Activated CD4-positive, alpha-beta memory T cell treated with anti-CD3 and anti-CD28 coated beads, Interleukin-2, amount 10 ng/mL, durations not matched to agents 7 days and 5 days (primary cell): ENCODE measurements at places on chromosomes 2 and 18. TPM values are rescaled to one million over a fixed set of nuclear protein-coding genes. Genes with fewer than 3 reads are reported as not detected.

GRCh38 chr18:59696311-59697235, 650 bp downstream of the CCBE1 start:
- H3K27ac ChIP-seq = no peak overlapping the region
- H3K4me1 ChIP-seq = peaks cover 9% of the 10 kb centered on the region
- DNase-seq = no peak
- peaks cover 62% of the 10 kb centered on the region for H3K27me3 ChIP-seq
- no peaks in the 10 kb centered on the region for H3K36me3 ChIP-seq

DNA sequence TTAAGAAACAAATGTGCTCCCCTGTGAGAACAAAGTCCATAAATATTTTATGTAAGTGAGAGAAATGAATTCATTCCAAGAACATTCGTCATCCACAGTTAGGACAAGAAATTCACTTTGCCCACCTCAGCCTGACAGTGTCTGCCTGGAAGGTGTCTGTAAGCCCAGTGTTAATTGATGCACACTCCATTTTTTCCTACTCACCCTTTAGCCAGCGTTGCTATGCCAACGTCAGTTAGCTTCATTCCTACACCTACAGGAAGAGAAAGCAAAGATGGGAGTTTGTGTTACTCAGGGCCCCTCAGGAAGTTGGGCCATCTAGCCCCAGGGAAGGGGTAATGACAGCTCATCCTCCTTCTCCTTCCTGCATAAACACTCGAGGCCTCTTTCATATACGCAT, 131.0 kb downstream of the ALPK2 start:
- no peaks in the 10 kb centered on the region for H3K36me3 ChIP-seq
- no peak overlapping the region for H3K4me3 ChIP-seq
- H3K27me3 ChIP-seq = peaks cover 31% of the 10 kb centered on the region
- no peak overlapping the region for H3K27ac ChIP-seq
- no peak for DNase-seq

- no peak overlapping the region for H3K4me3 ChIP-seq
- H3K4me1 ChIP-seq = peaks cover 25% of the 10 kb centered on the region
- no peak overlapping the region for H3K27ac ChIP-seq
- DNase-seq = no peak
Measured at GRCh38 chr2:165874445-165875039, 79.0 kb downstream of the TTC21B start.

DNA sequence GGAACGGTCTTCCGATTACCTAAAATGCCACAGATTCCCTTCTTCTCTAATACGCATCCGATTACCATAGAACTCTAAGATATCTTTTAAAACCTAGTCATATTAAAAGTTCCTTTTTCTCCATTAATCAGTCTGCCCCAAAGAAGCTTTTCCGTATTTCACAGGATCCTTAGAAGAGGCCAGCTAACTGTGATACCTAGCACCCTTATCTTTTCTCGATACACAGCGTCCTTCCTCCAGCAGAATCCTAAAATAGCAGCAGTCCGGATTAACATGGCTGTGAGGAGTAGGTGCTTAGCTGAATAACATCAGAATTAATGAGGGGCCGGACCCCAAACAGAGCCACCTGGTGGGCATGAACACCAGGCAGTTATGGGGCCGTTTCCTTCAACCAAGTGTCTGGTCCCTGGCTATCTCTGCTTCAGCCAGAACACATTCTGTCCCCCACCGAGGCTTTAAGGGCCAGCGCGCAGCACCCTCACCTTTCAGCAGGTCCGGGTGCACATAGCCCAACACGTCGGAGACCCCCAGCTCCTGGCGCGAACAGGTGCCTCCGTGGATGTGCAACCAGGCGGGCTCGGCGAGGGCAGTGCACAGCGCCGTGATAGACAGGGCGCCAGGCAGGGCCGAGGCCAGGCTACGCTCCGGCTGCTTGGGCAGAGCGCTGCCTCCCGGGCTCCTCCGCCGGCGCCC, 995 bp downstream of the TMEM127 start:
- no peaks in the 10 kb centered on the region for H3K27me3 ChIP-seq
- DNase-seq = peak; percentile 47
- H3K36me3 ChIP-seq = peaks cover 55% of the 10 kb centered on the region

HOXD9 gene
- not detected for total RNA-seq

ACTG2 gene
- not detected for total RNA-seq

DNA sequence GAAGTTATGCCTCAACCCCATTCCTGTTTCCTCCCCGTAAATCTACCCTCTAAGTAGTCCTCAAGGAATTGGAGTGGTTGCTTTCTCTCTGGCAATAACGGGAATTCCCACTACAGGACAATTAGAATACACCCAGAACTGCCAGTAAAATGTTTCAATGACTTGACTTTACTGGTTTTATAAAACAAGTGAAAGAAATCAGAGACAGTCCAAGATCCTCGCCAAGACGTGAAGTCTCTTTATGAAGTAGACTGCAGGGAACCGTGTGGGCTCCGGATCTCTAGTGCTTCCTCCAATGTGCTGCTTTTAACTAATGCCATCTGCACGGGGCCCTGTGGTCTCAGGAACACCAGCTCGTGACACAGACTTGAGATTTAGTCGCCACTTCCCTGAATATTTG, 101.4 kb downstream of the CPO start:
- H3K4me1 ChIP-seq = no peaks in the 10 kb centered on the region
- H3K4me3 ChIP-seq = no peak overlapping the region
- H3K36me3 ChIP-seq = no peaks in the 10 kb centered on the region
- DNase-seq = no peak
- no peak overlapping the region for H3K27ac ChIP-seq
- H3K27me3 ChIP-seq = peaks cover 10% of the 10 kb centered on the region

- H3K4me1 ChIP-seq = peaks cover 93% of the 10 kb centered on the region
- H3K36me3 ChIP-seq = peaks cover 18% of the 10 kb centered on the region
- H3K27me3 ChIP-seq = no peaks in the 10 kb centered on the region
- H3K27ac ChIP-seq = peak overlapping the region; percentile 100
Measured at GRCh38 chr2:234291765-234292204, 205.1 kb downstream of the ARL4C start.

WDSUB1 gene
- 5.6 TPM for total RNA-seq
